Midbrain (tissue), 1 donor: ENCODE measurements at places on chromosomes 16 and 17.

DNA sequence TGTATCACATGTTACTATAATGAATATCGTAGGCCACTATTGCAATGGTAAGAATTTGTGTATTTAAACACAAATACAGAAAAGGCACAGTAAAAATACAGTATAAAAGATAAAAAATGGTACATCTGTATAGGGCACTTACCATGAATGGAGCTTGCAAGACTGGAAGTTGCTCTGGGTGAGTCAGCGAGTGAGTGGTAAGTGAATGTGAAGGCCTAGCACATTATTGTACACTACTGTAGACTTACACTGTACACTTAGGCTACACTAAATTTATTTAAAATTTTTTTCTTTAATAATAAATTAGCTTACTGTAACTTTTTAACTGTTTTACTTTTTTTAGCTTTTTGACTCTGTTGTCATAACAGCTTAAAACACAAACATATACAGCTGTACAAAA, 42.5 kb downstream of the AKAP10 start:
- DNase-seq, result no peak

DNA sequence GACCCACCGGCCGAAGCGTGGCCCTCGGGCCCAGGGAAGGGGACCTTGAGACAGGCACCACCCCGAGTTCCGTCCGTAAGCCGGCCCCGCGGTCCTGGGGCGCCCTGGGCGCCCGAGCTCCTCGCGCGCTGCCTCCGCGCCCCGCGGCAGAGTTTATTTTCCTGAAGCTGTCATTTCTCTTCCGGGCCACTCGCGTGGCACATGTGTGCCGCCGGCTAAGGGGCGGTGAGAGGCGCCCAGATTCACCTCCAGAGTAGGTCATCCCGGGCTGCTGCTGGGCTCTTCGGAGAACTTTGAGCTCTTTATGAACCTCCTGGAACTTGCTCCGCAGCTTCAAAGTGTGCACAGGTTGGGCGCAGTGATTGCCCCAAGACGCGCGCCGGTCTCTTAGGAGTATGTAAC, 489 bp downstream of the ZC3H18 start:
- no peak for DNase-seq

- DNase-seq, result no peak
These were observed 571.0 kb upstream of the EEF2KMT start for GRCh38 chr16:5668553-5668952.

DNA sequence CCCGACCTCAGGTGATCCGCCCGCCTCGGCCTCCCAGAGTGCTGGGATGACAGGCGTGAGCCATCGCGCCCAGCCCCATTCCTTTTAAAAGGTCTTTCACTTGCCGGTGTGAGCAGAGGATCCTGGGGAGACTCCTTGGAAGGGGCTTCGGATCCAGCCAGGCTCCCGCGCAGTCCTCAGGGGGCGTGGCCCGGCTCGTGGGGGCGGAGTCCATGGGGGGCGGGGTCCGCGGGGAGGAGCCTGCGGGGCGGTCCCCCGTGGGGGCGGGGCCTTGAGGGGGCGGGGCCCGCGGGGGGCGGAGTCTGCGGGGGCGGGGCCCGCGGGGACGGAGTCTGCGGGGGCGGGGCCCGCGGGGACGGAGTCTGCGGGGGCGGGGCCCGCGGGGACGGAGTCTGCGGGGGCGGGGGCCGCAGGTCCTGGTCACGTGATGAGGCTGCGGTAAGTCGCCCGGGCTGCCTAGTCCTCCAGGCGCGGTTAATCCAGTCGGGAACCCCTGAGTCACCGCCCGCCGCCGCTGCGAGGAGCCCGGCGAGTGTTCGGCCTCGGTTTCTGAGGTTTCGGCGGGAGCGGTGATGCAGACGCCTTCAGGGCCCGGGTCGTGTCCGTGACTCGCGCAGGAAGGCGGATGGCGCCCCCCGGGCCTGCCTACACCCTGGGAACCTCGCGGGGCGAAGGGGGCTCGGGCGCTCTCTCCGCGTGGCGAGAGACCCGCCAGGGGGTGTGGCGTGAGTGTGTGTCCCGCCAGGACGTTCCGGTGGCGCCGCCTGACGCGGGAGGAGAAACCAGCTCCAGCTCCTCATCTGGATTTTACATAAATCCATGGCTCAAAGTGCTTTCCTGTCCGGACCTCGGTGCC, 23.6 kb upstream of the ABR start:
- DNase-seq, result no peak

GRCh38 chr16:66469291-66469946, 42.3 kb downstream of the BEAN1 start:
- no peak for DNase-seq

DNA sequence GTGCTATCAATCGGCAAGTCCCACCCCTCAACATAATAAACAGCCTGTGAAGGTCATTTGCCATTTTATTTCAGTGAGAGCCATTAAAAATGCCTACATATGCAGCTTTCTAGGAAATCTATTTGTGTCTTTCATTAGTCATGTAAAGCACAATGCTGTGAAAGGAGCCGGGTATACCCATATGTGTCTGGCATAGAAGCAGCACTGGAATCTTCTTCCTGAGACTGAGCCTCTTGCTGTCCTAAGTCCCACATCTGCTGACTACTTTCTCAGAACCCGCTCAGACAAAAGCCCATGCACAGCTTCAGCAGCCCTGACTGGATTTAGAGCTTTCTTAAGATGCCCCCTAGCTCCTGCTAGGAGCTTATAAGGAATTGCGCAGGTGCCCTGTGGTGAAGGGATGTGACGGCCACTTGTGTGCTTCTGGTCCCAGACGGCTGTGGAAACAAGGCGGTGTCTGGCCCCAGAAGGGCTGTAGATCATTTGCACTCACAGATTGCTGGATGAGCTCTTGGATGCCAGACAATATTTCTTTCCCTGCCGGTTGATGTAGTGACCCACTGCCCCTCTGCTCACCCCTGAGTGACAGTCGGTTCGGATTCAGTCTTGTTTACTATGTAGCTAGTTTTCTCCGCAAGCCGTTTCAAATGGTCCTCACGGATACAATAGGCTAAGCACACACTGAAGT, 172.2 kb downstream of the ANKFN1 start:
- DNase-seq, result no peak

DNA sequence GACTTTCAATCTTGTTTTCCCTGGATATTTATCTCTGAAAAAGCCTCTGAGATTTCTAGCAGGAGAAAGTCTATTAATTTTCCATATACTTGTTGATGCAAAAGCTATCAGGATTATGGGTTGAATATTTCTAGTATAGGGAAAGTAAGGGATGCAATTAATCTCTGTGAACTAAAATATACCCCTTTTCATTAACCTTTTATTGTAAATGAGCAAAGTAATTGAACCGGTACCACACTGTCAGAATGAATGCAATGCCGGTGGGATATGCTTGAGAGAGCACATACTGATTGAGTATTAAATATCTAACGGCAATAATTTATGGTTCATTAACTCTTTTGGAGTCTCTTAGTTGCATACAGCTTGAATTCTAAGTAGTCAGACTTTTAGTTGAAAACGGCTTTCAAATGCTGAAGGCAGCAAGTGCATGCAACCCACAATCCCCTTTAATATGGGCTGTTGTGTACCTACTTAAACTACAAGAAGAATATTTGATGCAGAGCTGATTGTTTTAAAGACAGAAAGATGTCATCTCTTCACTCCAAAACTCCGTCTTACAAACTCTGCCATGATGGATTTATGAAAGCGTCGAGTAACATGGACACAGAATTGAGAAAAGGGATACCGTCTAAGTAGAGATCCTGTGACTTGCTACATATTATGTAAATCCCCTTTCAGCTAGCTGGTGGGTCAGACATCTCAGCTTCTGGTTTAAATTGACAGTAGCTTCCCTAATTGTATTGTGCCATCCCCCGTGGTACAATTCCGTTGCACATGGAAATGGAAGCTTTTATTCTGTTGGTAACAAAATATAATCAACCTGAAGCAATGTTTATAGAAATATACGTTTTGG, 141.3 kb upstream of the CDH8 start:
- DNase-seq, result no peak

DNA sequence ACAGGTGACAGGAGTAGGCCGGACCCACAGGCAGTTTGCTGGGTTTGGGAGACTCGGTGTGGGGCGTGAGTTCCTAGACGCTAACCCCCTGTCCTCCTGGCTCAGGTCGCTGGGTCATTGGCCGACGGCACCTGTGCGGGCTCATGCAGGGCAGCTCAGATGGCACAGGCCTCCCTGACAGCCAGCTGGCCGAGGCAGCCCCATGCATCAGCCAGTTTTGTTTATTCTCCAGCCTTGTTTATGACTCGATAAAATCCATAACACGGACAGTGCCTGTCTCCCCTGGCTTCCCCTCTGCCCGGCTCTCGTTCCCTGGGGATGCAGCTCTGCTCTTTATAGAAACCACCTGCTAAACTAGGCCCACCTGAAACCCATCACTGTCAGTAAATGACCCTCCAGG, 46.0 kb downstream of the SDK2 start:
- DNase-seq, result no peak

GRCh38 chr17:68539548-68540467, 27.6 kb downstream of the PRKAR1A start:
- DNase-seq, result no peak

- no peak for DNase-seq
These were observed 753.9 kb upstream of the EEF2KMT start for GRCh38 chr16:5851393-5851982.

DNA sequence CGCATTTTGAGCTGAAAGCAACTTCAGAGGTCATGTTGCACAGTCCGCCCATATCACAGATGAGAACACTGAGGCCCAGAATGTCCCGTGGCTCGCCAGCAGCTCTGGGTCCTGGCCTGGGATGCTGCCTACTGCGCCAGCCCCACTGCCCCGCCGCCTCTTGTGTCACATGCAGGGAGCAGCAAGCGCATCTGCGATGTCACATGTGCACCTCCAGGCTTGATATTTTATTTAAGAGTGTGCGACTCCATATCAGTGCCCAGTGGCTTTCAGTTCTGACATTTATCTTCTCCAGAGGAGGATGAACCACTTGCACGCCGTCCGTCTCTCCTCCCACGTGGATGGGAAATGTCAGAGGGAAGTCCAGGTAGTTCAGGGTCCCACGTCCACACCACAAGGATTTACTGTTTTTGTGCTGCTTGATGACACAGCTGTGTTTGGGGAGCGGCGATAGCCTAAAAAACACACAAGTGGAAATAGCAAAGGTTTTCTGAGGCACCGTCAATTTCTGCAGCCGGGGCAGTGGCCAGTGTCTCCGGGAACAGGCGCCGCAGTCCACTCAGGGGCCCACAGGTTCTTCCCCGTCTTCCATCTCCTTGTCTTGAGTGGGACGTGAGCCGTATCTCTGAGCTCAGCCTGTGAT, 7.0 kb upstream of the RBFOX3 start:
- DNase-seq, result no peak

- DNase-seq, result no peak
These were observed 6.6 kb downstream of the VASN start for GRCh38 chr16:4378161-4378666.

- no peak for DNase-seq
These were observed 50.9 kb downstream of the SIAH1 start for GRCh38 chr16:48334325-48334724.

DNA sequence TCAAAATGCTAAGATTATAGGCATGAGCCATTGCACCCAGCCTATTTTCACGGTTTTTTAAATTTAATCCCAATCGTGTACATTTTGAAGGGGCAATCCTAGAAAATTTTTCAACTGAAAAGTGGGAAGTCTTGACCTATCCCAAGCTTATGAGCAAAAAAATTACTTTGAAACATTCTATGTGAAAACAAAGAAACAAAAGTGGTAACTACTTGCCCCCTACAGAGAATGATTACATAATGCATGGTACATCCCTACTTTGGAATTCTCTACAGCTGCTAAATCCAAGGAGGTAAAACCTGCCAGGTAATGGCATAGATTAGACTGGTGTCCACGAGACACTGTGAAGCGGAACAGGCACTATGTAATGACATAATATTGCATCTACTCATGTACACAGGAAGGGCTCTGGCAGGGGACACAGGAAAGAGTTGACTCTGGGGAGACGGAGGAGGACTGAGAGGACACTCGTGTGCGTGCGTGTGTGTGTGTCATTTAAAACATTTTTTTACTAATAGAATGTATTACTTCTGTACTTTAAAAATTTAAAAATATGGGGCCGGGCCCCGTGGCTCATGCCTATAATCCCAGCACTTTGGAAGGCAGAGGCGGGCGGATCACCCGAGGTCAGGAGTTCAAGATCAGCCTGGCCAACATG, 15.7 kb downstream of the ASGR2 start:
- no peak for DNase-seq

DNA sequence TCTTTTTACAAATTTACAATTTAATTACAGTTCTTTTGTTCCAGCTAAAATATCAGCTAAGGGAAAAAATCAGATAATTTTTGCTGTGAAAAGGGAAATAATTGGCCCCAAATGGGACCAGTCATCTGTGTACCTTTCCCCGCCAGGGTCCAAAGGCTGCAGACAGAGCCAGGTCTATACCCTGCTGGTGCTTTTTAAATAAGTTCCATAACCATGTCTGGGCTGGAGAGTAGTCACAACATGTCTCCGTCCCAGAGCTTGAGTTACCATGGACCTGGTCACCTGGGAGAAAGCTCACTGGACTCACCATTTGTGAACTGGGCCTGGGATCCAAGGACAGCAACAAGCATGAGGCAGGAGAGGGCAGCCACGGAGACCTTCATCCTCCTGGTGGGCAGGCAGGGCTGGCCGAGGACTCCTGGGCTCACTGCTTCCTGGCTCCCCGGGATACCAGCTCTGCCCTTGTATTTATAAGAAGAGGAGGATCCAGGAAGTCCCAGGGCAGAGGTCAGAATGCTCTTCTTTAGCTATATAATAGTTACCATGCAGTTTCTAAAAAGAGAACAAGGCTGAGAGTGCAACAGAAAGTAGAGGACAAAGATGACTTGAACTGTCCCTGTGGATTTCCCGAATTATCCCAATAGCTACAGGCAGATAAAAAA, at the start of gene CCL15:
CCL15 (minus strand) TSS at position 444 of the 662 bp plus-strand sequence; CDS start at position 383, 61 bp downstream.
- DNase-seq, result no peak

- DNase-seq, result no peak
These were observed 54.9 kb upstream of the GPRC5B start for GRCh38 chr16:19939553-19939952.

GRCh38 chr16:12511708-12512107, 292.0 kb downstream of the CPPED1 start:
- no peak for DNase-seq

DNA sequence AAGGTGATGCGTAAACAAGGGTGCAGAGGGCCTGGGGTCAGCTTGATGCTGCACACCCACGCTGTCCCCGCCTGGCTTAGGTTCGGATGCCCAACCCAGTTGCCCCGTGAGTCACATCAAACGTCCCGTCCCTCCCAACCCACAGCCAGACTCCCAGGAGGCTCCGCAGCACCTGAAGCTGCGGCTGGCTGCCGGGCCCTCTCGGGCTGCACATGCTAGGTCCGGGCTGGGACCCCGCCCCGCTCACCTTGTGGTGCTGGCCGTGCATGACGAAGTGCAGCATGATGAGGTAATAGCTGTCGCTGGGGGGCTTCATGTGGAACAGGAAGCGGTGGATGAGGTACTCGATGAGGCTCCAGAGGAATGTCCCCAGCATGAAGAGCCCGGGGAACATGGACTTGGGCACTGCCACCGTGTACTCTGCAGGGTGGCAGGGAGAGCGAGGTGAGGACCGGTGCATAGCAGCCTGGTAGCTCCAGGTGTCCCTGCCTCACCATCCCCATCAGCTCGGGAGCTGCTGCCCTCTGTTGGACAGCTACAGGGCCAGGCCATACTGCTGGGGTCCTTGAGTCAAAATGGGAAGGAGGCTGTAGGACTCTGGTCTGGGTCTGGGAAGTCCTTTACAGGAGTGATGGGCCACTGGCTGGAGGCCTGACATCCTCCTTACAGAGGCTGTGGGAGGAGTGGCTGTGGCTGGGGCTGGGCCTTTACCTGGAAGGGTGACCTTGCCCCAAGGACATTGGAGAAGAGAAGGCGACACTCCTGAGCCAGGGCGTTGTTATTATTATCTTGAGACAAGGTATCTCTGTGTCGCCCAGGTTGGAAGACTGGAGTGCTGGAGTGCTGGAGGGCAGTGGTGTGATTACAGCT, 18.3 kb upstream of the MLKL start:
- no peak for DNase-seq

GRCh38 chr17:40122136-40122998, 596 bp downstream of the MSL1 start:
- DNase-seq, result no peak
